ENCODE measurements at places on chromosomes 4 and X.
A peak's percentile ranks its signal among the peaks of the same experiment; 100 is the strongest.

DNA sequence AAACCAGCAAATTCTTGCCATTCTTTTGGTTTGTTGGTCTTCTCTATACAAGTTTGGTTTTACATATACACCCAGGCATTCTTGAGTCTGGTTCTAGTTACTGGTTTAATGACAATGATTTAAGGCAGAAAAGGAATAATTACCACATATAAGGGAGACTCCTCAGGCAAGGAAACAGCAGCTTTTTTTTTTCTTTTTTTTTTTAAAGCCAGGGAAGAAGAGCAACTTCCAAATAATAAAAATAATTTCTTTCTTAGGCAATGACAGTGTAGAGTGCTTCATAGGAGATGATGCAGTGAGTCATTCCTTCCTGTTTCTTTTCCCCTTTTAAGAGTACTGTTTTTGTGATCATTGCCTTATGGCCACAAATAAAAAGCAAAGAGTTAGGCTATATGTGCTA lies 289.7 kb downstream of the DKK2 start:
- DNase-seq: no peak

DNA sequence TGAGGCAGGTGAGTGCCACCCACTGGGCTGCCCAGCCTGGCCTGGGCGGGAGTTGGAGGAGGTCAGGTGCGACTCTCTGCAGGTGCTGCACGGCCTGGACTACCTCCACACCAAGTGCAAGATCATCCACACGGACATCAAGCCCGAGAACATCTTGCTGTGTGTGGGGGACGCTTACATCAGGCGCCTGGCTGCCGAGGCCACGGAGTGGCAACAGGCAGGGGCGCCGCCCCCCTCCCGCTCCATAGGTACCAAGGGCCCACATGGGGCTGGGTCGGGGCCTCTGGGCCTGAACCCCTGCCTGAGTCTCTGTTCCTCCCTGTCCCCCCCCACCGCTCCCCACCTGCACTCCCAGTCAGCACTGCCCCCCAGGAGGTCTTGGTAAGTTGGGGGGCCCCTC lies 2.0 kb downstream of the SRPK3 start:
- no peak for DNase-seq

GRCh38 chrX:63350465-63350877 lies 661 bp downstream of the SPIN4 start:
- no peak for DNase-seq

GRCh38 chr4:74670583-74670982 lies 123.7 kb downstream of the BTC start:
- DNase-seq: no peak

GRCh38 chr4:171342646-171343045 lies 470.6 kb upstream of the GALNTL6 start:
- DNase-seq: no peak

- DNase-seq: no peak
These were observed 43.9 kb downstream of the AFF1 start for GRCh38 chr4:86978709-86979108.

GRCh38 chr4:174764105-174764729 lies 64.8 kb downstream of the GLRA3 start:
- no peak for DNase-seq

- DNase-seq: no peak
These were observed 55.3 kb upstream of the HPSE start for GRCh38 chr4:83389756-83390505.

DNA sequence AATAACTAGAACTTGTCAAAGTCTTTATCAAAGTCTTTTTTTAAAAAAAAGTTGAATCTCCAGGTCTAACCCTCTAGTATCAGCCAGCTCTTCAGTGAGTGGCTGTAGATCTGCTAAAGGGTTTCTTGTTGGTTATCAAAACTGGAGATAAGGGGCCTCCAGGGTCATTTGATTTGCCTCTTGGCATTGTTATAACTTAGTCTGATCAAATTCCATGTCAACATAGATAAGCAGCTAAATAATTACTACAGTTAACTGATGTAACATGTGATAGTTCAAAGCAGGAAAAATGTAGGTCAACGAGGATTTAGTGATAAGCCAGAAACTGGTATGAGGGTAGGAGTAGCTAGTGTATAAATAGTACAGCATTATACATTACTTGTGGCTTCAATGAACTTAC lies 465.1 kb downstream of the PDHA2 start:
- DNase-seq: no peak

GRCh38 chr4:91099666-91100065 lies 972.5 kb downstream of the CCSER1 start:
- no peak for DNase-seq

GRCh38 chr4:8146157-8146556 lies 12.5 kb downstream of the ABLIM2 start:
- no peak for DNase-seq

DNA sequence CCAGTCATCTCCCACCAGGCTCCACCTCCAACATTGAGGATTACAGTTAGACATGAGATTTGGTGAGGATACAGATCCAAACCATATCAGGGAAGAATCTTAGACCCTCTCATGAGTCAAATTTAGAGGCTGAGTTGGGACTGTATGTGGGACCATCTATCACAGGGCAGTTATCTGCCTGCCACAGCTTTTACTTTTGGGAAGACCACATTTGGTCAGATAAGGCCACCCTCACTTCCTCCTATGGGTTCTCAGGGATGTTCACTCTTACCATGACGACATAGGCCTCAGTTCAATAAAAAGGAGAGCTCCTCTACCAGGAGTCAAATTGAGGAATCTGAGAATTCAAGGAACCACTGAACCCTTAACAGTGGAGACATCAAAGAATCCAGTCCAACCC lies 2.1 kb downstream of the MAGEB2 start:
- no peak for DNase-seq

DNA sequence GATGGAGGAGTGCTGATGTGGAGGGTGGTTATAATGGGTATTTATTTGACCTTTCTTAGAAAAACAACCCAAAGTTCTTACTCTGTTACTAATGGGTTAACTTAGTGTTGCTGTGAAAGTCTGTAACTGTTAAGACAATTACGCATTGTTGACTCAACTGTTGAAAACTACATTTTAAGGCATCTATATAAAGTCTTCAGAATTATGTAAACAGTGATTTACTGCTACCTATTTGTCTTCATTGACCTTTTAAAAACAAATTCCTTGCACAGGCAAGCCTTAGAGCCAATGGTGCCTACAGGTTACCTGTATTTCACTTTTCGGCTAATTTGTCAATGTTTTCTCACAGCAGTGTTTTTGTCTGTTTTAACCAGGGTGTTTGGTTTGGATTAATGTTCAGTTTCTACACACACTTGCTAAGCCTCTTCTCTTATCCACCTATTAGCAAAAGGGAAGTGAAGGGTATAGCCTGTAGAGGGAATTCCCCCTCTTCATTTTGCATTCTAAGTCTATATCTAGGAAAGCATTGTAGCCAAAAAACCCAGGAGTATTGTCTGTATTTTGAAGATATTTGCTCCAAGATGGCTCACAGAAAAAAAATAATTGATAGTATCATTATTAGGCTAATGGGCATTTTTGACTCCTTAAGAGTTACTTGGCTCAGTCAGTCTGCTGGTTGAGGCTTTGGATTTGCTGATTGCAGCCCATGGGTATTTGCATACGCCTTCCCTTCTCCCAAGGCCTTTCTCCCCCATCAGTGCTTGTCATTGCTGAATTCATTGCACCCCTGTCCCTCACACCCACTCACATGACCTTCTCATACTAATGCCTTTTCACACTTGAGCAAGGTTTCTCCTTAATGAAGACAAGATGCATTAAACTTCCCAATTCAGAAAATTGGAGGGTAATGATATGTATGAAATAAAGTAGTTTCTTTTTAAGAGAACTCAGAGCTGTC lies 30.5 kb downstream of the AFF1 start:
- DNase-seq: no peak

GRCh38 chr4:1578251-1578773 lies 105.8 kb downstream of the FAM53A start:
- no peak for DNase-seq

DNA sequence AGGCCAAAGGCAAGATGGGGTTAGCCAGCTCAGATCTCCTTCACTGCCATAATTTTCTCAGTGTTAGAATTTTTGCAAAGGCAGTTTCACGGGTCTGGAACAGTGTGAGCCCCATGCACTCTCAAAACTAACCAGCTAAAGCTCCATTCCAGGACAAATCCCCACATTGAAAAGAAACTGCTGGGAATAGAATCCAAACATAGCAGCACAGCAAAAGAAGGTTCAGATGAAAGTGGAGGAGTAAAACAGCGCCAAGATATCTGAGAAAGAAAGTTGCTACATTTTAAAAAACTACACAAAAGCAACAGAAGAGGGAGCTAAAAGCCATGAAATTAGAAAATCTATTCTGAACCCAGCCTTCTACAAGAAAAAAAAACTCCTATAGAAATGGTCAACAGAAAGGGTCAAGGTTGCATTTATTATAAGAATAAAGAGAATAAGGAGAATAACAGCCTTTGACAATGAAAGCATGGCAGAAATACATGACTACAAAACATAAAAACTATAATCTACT lies 39.6 kb upstream of the SLC7A3 start:
- no peak for DNase-seq

- DNase-seq: no peak
These were observed 76.8 kb downstream of the CRMP1 start for GRCh38 chr4:5816101-5816500.

DNA sequence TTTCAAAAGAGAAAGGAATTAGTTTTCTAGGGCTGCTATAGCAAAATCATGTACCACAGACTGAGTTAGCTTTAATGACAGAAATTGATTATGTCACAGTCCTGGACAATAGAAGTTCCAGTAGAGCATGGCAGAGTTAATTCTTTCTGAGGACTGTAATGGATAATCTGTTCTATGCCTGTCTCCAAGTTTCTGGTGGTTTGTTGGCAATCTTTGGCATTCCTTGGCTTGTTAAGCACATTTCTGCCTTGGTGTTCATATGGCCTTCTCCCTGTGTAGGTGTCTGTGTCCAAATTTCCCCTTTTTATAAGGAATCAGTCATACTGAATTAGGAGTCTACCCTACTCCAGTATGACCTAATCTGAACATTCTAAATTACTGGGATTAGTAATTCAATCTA lies 336.1 kb upstream of the PABPC4L start:
- DNase-seq: no peak

DNA sequence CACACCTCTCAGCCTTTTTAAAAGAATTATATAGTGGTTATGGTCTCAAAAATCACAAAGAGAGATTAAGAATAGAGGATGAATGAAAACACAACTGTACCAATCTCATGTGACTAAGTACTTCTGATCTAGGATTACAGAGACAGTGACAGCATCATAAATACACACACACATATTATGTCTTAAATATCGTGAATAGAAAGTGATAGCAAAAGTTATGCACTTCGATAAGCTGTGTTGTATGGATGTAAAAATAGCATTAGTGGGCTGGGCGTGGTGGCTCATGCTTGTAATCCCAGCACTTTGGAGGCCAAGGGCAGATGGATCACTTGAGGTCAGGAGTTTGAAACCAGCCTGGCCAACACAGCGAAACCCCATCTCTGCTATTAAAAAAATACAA lies 25.0 kb downstream of the GYPA start:
- no peak for DNase-seq

GRCh38 chr4:81541161-81541945 lies 69.6 kb upstream of the RASGEF1B start:
- no peak for DNase-seq

- no peak for DNase-seq
These were observed 702.5 kb downstream of the ARAP2 start for GRCh38 chr4:35541888-35542213.

DNA sequence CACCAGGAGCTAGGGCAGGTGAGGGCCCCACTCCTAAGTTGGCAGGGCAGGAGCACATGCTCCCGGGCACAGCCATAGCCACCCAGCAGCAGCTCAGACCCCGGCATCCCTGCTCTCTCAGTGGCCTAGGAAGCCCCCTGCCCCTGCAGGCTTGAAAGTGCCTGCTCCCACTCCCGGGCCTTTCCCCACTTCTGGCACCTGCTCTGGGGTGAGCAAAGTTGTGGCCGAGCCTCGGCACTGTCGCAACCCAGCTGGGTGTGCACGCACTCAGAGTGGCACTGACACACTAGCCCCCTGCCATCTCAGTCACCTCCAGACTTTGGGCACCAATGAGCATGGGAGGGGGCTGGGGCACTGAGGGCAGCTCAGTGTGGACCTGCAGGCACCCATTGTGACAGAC lies 60.8 kb upstream of the CDKN2AIP start:
- no peak for DNase-seq

DNA sequence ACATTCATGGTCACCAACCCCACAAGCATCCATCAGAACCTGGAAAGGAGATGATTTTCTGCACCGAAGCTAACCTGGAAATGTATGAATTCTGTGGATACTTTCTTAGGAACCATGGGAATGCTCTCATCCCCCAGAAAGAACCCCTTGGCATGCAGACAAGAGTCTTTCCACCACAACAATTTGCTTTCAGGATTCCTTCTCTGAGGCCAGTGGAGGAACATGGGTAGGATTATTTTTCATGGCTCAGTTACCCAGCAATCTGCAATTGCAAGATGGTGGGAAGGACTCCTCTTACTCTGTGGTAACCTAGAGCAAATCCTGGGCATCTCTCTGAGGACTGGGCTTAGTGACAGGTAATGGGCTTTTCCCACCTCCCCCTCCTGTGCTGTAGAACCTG lies 131.9 kb upstream of the MSX1 start:
- DNase-seq: no peak

GRCh38 chrX:153468008-153468580 lies 2.3 kb downstream of the HAUS7 start:
- DNase-seq: no peak

- DNase-seq: no peak
These were observed 382.6 kb upstream of the NOCT start for GRCh38 chr4:138632856-138633579.

DNA sequence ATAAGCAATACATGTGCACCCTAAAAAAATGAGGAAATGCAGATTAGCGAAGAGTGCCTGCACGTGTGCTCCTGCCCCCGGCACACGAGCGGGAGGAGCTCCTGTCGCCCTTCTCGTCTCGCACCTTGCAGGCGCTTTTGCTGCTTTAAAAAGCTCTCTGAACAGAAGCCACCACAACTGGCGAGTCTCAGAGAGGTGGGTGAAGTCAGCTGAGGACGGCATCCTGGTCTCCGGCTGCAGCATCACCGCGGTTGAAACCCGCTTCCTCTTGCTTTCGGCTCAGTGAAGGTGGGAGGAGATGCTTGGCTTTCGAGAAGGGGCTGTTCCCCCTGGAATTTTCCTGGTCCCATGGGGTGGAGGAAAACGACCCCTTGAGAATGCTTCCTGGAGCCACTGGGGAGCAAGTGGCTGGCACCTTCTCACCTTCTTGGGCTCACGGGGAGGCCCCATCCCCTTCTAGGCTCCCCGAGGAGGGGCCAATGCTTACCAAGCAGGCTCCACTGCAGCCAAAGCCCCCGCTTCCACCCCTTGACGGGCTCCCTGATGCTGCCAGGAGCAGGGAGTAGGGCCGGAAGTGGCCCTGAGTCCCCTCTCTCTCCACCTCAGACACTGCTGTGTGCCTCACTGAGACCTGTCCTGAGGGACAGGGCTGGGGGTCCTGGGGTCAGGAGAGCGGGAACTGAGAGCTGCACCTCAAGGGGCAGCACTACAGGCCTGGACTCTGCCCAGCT lies 29.2 kb upstream of the MXD4 start:
- DNase-seq: peak; percentile 22

All from stimulated activated CD8-positive, alpha-beta memory T cell treated with anti-CD3 and anti-CD28 coated beads, Interleukin-15, amount 100 ng/mL, for 24 hours (primary cell).